Astrocyte of the cerebellum (primary cell): ENCODE measurements at places on chromosomes 7 and 10.

DNA sequence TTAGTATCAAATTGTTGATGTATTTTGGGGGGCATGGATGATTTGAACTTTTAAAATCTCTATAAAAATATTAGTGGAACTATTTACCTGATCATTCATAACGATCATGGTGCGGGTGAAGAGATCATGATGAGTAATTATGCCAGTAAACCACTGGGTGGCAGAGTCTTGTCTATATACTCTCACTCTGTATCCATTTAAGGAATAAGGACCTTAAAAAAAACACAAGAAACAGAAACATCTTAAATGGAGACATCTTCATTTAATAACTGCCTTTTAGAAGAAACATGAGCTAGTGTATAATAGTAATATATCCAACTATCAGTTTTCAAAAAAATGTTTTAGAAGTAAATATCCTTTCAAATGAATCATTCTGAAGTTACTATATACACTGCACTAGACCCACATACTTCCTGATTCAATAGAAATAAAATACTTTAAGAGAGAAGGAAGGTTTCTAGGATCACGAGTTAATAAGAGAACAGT lies 84.0 kb downstream of the NRBF2 start:
- peak; percentile 23 for DNase-seq

GRCh38 chr7:21706131-21706530 lies 163.3 kb downstream of the DNAH11 start:
- no peak for DNase-seq

GRCh38 chr10:117014835-117015234 lies 9.8 kb upstream of the SHTN1 start:
- DNase-seq, result no peak

DNA sequence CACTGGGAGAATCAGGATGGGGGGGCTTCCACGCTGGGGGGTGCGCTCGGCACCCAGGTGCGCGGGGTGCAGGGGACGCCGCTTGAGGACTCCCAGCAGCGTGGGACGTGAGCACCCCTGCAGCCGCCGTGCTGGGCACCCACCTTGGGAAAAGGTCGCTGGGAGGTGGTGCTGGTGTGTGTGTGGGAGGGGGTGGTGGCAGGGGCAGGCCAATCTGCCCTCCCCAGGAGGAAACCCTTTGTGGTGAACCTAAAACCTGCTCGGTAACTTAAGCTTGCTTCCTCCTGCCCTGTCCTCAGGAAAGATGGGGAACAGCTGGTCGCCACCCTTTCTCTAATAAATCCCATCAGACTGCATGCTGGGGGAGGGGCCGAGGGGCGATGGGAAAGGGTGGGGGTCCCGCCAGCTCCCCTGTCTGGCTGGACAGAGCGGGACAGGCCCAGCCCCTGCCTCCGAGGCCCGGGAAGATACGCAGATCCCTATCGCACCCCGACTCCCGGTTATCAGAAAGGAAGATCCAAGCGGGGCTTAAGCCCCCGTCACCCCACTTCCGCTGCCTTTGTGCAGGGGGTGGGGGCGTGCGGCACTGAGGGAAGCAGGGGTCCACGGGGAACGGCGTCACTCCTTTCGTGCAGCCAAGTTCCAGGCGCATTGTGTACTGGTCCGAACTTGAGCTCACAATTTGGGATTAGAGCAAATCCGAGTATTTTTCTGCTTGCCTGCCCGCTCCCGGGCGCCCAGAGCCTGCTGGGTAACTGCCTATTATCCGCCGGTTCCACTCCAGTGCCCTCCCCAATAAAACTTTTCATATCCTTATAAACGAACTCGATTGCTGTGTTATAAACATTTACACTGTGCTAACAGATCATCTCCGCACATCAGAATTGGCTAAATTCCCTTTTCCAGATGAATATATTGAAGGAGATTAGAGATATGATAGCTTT lies 64.6 kb downstream of the UNCX start:
- DNase-seq, result no peak

GRCh38 chr10:49518982-49519578 lies 19.8 kb downstream of the ERCC6 start:
- peak; percentile 34 for DNase-seq

DNA sequence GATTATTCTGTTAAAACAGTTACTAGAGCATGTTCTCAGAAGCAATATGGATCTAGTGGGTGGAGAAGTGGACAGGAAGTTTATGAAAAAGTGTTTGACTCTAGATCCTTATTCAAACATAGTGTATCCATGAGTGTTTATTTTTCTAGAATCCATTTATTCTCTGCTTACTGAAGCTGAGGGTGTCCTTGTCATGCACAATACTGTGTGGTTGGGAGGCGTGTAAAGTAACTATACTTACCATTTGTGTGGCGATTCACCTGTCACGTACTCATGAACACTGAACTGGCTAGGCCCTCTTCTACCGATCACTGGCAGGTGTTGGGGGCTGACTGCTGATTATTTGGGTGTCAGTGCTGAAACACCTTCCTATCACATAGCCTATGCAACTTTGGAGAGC lies 74.0 kb downstream of the POU6F2 start:
- no peak for DNase-seq
